Dermis microvascular lymphatic vessel endothelial cell (primary cell): ENCODE measurements at places on chromosomes 5 and 9. TPM values are rescaled to one million over a fixed set of nuclear protein-coding genes. Genes with fewer than 3 reads are reported as not detected.
A peak's percentile ranks its signal among the peaks of the same experiment; 100 is the strongest.

The BAAT gene
- under 0.01 TPM in 1 of 2 replicates, not detected in the other for total RNA-seq

The POU5F2 gene
- 0.26 and 0.51 TPM in 2 replicates for total RNA-seq

DNA sequence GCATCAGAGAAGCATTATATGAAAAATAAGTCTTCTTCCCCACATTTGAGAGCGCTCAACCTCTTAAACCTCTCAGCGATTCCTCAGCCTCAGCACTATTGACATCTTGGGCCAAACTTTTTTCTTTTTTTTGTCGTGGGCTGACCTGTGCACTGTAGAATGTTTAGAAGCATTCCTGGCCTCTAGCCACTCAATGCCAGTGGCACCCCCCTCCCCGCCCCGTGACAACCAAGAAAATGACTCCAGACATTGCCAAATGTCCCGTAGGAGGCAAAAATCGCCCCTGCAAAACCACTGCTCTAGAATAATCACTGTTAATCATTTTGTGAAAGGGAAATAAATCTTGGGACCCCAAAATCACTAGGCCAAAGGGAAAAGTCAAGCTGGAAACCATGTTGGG lies 129.1 kb upstream of the BOD1 start:
- DNase-seq = no peak

GRCh38 chr5:177303925-177304391 lies 359 bp downstream of the PRELID1 start:
- peak; percentile 26 for DNase-seq

The EQTN gene
- total RNA-seq = under 0.01 TPM in 1 of 2 replicates, not detected in the other

DNA sequence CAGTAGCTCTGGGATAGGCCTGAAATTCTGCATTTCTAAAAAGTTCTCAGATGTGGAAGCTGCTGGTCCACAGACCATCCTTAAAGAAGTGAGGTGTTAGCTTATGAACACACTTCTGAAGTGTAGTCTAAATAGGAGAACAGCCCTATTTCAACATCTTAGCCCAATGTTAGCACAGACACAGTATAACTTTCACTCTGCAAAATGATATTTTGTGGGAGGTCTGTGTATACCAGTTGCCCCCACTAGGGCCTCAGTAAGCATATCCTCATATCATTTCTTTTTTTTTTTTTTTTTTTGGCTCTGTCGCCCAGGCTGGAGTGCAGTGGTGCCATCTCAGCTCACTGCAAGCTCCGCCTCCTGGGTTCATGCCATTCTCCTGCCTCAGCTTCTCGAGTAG lies 7.5 kb upstream of the HABP4 start:
- DNase-seq = no peak

- no peak for DNase-seq
Measured at GRCh38 chr5:40790947-40791593, 7.1 kb downstream of the PRKAA1 start.

GRCh38 chr5:13540168-13540750 lies 404.2 kb downstream of the DNAH5 start:
- DNase-seq = no peak

DNA sequence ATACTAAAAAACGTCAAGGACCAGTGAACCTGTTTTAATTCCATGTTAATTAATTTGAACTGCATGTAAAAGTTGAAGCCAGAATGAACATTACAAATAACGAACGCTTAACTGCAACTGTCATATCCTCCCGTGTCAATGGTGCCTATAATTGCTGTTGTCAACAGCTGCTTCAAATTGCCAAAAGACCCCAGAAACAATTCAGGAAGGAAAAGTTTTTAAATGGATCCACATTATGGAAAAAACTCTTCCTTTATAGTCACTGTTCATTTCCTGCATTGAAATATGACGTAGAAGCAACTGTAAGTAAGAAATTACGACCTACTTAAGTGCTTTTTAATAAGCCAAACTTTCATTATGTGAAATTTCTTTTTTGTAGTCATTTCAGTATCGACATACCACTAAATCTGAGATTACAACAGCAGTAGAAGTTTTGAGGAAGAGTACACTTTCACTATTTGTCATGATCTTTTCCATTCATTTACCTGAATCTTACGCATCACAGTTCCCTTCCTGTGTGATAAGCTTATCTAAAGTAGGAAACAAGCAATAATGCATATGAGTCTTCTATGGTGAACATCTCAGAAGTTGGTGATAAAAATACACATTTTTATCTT lies 37.8 kb downstream of the MEF2C start:
- DNase-seq = no peak

- no peak for DNase-seq
Measured at GRCh38 chr9:111253742-111254437, 76.1 kb downstream of the OR2K2 start.

The NFIB gene
- total RNA-seq = 116 and 147 TPM in 2 replicates

DNA sequence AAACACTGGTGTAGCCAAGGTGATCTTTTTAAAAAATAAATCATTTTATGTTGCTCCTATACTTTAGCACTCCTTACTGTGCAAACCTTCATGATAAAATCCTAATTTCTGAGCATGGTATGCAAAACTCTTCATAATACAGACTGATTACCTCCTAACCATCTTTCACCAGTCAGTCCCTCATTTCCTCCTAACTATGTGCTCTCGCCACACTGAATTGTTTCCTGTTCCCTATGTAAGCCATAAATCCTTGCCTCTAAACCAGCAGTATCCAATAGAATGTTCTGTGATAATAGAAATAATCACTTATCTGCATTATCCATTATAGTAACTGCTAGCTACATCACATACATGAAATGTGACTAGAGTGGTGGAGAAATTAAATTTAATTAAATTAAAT lies 10.7 kb downstream of the AP3B1 start:
- no peak for DNase-seq

The LRRC70 gene
- 43.4 and 63.7 TPM in 2 replicates for total RNA-seq

DNA sequence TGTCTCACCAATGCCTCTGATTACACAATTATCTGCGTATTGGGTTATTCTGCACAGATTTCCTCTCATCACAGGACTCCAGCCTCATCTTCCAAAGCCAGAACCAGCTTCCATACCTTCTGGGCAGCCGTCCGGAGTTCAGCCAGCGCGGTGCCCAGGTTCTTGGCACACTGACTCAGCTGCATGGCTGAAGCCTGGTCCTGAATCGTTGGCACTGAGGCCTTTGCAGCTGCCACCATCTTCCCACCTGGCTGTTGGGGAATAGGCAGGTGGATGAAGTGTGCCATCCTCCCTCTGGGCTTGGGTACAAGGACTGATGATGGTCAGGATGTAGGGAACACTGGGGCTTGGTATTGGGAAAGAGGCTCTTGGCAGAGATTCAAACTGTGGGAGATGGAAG lies 17.9 kb downstream of the TLN1 start:
- no peak for DNase-seq

GRCh38 chr5:171115519-171115918 lies 193.5 kb upstream of the TLX3 start:
- no peak for DNase-seq

GRCh38 chr5:123035918-123036390 lies 571 bp downstream of the PPIC start:
- DNase-seq = peak; percentile 50

DNA sequence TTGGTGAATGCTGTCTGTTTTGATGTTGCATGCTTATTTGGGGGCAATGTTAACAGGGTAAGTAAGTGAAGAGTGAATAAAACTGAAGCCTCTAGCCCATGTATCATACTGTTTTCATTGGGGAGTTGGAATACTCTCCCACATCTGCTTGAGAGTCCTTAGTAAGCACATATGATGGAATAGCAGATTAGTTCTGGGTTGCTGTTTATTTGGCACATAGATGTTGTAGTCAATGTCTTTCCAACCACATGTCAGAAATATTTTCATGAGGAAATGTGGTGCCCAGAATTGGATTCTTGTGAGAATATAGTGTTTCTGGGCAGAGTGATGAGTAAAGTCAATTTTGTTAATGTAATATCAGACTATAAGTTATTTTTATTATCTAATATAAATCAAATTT lies 611.7 kb upstream of the FTMT start:
- DNase-seq = no peak

The C1QTNF3 gene
- 0.64 and 1.1 TPM in 2 replicates for total RNA-seq

DNA sequence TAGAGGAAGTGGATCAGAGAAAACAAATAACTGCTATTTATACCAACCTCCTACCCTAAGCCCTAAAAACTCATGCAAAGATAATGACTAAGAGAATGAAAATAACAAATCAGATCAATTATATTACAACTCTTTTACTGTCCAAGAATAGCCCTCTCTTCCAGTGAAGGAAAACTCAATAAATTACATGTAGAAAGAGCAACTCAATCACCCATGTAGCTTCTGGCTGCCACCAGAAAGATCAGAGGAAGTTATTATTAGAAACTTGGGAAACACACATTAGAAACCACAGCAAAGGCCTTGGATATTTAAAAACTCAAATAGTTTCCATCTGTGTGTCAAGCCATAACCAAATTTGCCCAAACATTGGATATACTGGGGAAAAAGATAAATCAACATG lies 134.0 kb upstream of the TARS1 start:
- no peak for DNase-seq

- no peak for DNase-seq
Measured at GRCh38 chr9:136180586-136180985, 24.3 kb downstream of the LHX3 start.

The CD180 gene
- total RNA-seq = under 0.01 TPM in 1 of 2 replicates, not detected in the other

The SLC34A3 gene
- not detected in 2 replicates for total RNA-seq

The PCDHB4 gene
- under 0.01 and 0.13 TPM in 2 replicates for total RNA-seq

GRCh38 chr9:126336736-126337325 lies 10.2 kb downstream of the MVB12B start:
- no peak for DNase-seq

DNA sequence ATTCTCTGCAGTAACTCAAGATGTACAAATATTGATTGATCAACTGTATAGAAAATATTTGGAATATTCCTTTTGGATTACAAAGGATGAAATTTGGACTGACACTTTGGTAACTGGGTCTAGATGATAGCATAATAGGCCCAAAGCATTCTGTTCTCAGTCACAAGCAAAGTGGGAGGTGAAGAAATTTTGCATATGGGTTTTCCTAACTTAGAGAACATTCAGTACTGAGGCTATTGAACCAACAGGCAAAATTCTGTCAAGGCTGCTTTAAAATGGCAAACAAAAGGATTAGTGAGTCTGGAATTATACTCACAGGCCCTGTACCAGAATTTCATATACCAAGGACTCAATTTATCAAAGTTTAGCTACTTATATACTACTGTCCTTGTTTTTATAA lies 1020.6 kb downstream of the TLE4 start:
- no peak for DNase-seq

The SLIT3 gene
- total RNA-seq = under 0.01 TPM in 1 of 2 replicates, not detected in the other

GRCh38 chr9:133050142-133050541 lies 11.6 kb upstream of the CEL start:
- peak; percentile 7 for DNase-seq

The SYK gene
- 0.13 TPM in 1 of 2 replicates, not detected in the other for total RNA-seq

GRCh38 chr5:126383776-126384175 lies 39.4 kb upstream of the GRAMD2B start:
- DNase-seq = no peak

The SLC25A46 gene
- 61.5 and 63.0 TPM in 2 replicates for total RNA-seq

DNA sequence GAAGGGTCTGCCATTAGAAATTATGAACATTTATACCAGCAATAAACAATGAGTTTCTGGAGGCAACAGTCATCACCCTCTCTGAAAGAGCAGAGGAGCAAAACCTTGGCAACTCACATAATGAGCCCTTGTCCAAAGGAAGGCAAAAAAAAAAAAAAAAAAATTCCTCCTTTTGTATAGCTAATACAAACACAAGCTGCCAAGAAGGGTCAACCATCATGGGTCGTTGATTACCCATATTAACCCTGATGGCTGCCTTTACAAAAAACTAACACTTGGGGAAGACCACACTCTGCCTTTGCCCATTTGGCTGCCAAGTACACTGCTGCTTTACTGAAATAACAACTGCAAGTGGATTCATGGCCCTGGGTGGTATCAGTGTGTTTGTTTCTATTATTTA lies 272.7 kb downstream of the ADAMTSL1 start:
- peak; percentile 8 for DNase-seq

The DMRTA1 gene
- under 0.01 and 0.13 TPM in 2 replicates for total RNA-seq

The NPR2 gene
- total RNA-seq = 1.1 and 1.5 TPM in 2 replicates

DNA sequence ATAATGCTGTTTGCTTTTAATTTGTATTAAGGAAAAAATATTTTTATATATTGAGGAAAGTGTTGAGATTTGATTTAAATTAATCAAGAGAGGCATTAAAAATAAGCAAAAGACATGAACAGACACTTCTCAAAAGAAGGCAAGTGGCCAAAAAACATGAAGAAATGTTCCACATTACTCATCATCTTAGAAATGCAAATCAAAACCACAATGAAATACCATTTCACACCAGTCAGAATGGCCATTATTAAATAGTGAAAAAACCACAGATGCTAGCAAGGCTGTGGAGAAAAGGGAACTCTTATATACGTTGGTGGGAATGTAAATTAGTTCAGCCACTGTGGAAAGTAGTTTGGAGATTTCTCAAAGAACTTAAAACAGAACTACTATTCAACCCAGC lies 45.9 kb downstream of the RANBP17 start:
- DNase-seq = no peak

GRCh38 chr5:126455728-126456127 lies 32.5 kb downstream of the GRAMD2B start:
- DNase-seq = no peak

GRCh38 chr5:73974871-73975360 lies 348.9 kb downstream of the ARHGEF28 start:
- DNase-seq = no peak

DNA sequence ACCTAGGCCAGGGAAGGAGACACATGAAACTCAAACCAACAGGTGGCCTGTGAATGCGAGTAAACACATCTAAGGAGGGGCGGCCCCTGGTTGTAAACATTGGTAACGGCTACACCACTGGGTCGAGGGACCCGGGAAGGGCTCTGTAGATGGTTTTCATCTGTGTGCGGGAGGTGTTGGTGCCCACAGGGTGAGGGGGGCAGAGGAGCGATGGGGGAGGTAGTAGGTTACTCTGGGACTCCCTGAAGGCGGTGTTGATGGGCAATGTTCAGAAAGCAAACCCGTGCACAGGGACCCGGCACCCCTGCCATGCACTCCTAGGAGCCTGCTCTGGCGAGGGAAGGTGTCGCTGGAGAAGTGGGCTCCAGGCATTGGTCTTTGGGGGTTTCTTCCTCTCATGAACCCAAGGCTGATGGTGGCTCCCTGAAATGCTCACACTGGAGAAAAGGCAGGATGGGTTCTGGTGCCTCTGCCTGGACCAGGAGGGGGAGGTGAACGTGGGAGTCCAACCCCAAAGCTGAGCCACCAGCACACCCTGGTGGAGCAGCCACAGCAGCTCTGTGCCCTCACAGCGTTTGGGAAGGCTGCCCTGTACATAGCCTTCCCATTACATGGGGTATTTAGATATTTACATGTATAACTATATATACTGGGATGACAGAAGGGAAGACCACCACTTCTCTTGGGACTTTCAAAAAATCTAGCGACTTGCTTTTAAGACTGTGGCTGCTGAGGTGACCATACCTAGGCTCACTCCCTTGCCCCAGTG lies 103.2 kb downstream of the ENTREP1 start:
- DNase-seq = no peak

GRCh38 chr9:114450833-114451706 lies 54.2 kb downstream of the WHRN start:
- no peak for DNase-seq

DNA sequence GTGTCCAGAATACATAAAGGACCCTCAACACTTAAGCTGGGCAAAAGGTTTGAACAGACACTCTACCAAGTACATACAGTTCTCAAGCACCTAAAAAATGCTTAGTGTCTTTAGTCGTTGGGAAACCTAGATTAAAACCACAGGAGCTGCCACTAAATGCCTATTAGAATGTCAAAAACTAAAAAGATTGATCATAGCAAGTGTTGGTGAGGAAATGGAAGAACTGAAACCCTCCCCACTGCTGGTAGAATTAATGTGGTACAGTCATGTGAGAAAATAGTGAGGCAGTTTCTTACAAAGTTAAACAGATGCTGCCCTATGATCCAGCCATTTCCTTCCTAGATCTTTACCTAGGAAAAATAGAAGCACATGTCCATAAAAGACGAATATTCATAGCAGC lies 40.6 kb downstream of the SFXN1 start:
- no peak for DNase-seq
